GM23338 (cell line): ENCODE measurements at places on chromosomes 11 and 22.
A peak's percentile ranks its signal among the peaks of the same experiment; 100 is the strongest.

DNA sequence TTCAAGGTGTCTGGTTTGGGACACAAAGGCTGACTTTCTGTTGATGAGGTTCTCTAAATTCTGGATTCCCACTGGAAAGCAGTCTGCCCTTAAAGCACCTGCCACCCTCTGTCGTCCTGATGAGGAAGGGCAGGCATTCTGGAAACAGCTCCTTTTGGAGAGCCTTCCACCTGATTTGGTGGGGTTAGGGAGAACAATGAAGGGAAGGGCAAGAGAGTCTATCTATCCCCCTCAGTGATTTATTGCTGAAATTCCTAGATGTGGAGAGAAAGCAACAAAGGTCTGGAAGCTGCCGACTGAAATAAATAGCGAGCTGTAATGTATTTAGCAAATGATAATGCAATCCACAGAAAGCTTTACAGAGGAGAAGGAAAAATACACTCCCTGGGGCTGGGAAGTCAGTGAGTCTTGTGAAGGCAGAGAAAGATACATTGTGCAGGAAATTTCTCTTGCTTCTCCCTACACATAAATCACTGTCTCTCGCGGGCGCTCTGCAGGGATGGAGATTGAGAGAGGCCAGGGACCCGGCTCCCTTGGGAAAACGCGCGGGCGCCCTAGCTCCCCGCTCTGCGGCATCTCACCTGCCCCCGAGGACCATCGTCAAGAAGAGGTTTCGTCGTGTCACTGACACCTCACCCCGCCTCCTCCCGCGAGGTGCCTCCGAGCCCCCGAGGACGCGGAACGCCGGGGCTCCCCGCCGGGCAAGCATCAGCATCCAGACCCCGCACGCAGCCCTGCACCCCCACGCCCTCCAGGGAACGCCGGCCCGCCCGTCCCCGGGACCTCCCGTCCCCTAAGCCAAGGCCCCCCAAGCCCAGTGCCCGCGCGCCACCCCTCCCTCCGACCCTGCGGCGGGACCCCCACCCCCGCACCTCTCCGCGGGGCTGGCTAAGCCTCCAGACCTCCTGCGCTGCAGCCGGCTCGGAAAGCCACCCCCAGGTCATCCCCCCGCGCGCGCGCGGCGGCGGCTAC is 673 bp downstream of the CDON start:
- peak; percentile 87 for DNase-seq

DNA sequence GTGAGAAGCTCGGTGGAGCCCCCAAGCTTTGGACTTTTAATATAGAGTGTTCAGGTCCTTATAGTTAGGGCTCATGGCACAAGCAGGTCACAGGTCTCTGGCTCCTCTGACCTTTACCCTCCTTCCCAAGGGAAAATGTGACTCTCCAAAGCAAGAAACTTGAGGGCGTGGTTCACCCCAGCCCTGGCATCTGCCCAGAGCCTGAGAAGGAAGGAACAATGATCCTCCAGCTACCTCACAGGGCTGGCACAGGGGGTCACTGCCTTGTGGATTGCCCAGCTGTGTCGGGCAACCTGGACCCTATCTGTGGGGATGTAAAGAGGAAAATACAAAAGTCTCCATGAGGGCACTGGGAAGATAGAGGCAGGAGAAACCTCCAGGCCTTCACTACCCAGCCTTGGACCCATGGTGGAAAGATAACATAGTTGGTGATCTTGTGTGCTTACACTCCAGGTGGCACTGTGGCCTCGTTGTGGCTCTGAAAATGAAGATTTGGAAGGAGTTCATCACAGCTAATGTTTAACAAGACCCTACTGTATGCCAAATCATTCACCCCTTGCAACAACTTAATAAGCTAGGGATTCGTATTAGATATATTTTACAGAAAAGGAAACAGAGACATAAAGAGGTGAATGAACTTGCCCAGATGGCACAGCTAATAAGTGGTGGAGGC is 3.8 kb upstream of the ZNF195 start:
- no peak for DNase-seq

DNA sequence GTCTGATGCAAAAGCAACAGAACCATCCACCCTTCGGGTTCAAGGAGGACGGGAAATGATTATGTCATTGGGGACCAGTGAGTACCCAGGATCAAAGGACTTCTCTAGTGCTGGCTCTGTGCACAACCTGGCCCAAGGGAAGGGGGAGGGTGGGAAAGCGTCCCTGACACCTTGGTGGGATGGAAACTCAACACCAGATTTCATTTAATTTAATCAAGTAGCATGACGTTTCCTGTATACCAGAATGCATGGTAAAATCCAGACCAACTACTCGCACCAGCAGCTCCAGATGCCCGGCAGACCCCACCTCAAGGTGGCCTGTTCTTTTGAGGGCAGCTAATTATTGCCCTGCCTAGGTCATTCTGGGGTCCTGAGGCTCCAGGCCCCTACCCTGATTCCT is 385.1 kb downstream of the CADM1 start:
- no peak for DNase-seq

GRCh38 chr22:25083807-25084200 is 115.9 kb upstream of the CRYBB3 start:
- DNase-seq, result no peak

- no peak for DNase-seq
These were observed 22.5 kb downstream of the PARVB start for GRCh38 chr22:44046485-44047141.

- DNase-seq, result no peak
These were observed 24.0 kb downstream of the TPST2 start for GRCh38 chr22:26565889-26566288.

GRCh38 chr22:38267086-38267485 is 5.7 kb downstream of the TMEM184B start:
- DNase-seq, result no peak

DNA sequence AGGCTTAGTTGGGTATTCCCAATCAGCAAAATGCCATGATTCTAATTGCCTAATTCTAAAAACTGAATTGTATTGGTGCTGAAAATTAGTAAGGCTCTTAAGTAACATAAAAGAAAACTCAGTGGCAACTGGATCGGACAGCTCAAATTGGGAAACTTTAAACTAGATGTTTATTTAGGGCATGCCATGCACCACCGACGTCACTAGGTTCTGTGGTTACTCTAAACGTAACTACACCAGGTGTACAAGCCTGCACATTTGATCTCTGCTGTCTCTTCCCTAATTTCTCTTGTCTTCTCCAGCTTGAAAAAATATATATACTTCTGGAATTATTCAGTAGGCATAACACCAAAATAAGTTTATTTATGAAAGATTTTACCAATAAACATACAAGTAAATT is 378.2 kb downstream of the DCDC1 start:
- no peak for DNase-seq

DNA sequence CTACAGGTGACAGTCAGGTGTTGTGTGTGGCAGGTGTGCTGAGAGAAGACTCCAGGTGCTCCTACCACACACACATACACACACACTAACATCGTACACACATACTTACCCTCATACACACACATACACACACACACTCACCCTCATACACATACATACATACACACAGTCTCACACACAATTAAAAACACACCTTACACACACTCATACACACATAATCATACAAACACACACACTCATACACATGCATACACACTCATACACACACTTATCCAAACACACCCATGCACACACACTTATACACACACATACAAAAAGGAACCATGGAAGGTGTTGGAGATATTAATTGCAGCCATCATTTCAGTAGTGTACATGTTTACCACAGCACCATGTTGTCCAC is 4.6 kb downstream of the KRTAP5-3 start:
- no peak for DNase-seq

DNA sequence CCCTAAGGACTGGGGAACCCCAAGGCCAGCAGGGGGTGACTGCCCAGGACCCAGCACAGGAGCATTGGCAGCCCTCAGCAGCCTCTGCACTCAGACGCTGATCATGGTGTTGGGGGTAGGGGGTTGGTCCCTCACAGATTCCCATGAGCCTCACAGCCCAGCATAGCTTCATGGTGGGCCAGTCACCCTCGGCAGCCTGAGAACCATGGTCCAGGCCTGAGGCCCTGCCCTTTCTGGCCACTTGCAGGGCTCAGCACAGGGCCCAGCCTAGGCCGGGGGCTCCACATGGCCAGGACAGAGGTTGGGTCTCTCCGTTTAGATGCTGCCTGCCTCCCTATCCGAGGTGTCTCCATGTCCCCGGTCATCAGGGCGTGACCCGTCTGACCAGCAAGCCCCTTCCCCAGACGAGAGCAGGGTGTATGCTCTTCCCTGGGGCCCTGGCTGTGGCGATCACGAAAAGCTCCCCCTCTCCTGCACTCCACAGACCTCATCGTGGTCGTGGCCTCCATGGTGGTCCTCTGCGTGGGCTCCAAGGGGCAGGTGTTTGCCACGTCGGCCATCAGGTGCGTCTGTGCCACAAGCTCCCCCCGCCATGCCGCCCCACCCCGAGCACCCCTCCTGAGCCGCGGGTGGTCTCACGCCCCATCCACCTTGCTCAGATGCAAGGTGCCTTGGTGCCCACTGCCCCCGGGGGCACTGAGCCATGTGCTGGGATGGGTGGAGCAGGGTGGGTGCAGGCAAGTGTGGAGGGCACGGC is 126.2 kb downstream of the KCNQ1 start:
- DNase-seq, result no peak

- peak; percentile 50 for DNase-seq
These were observed 56.4 kb upstream of the CD44 start for GRCh38 chr11:35082321-35083180.

GRCh38 chr11:44577231-44577830 is 11.9 kb downstream of the CD82 start:
- no peak for DNase-seq

- peak; percentile 50 for DNase-seq
These were observed 1.0 kb downstream of the VWCE start for GRCh38 chr11:61293867-61294716.

GRCh38 chr11:42161886-42162285 is 702.4 kb upstream of the LRRC4C start:
- DNase-seq, result no peak

DNA sequence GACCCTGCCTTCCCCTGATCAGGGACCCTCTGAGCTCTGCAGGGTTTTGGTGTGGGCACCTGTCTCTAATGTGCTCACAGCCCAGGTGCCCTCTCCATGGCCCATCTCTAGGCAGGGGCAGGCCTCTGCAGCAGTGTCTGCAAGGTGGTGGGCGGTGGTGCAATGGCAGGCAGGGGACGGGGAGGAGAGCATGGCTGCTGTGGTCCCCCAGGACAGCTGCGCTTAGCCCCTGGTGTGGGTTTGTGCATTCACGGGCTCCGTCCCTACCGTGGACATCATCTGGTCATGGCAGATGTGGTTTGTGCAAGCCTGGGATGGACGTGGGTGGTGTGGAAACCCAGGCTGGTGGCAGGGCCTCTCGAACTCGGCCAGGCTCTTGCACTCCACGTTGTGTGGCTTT is 443.1 kb downstream of the TBC1D22A start:
- DNase-seq, result no peak

GRCh38 chr11:83285771-83286528 is at the start of gene CCDC90B:
Gene CCDC90B (minus strand): TSS chr11:83286367. CDS start chr11:83285972, 395 bp downstream.
- DNase-seq, result peak; percentile 99

DNA sequence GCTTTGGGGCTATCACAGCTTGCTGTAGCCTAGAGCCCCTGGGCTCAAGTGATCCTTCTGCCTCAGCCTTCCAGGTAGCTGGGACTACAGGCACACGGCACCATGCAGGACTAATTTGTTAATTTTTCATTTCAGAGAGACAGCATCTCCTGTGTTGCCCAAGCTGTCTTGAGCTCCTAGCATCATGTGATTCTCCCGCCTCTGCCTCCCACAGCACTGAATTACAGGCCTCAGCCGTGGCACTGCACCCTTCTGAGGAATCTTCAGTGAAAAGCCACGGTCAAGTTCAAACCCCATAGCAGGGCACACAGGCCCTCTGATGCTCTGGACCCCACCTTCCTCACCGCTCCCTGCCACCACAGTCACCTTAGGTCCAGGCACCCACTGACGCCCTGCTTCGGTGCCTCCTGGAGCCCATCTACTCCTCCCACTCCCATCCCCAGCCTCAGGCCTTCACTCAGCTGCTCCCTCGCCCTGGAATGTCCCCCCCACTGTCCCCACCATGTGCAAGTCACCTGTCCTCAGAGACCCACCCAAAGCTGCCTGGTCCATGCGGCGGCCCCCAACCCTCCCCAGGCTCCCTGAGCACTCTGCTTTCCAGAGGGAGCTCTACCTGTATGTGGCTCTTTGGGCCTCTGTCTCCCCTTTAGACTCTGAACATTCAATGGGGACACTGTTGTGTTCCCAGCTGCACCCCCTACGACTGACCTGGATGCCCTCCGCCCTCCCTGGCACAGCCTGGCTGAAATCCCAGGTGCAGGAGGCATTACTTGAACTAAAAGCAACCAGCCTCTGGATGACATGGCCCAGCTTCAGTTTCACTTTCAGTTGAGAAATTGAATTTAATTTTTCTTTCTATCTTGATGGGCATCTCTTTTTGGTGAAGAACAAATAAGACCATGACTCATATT is 1.6 kb downstream of the APOL2 start:
- no peak for DNase-seq

DNA sequence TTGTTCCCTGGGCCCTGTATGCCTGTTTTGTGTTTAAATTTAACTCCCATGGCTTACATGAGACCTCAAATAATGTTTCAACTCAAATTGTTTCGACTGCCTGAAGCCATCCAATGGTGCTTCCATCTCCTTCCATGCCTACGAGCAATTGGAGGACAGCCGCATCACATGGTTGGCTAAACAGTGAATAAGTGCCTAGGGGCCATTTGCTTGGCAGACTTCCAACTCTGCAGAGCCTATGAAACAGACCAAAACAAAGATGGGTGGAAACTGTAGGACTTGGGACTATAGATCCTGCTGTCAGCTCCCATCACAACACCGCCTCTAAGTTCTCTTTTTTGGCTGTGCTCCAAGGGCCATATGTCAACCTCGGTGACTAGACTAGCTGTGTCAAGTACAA is 84.1 kb downstream of the PARVA start:
- no peak for DNase-seq

GRCh38 chr22:46293577-46294260 is 3.0 kb upstream of the GTSE1 start:
- DNase-seq, result no peak

GRCh38 chr11:12717851-12718291 is 43.6 kb downstream of the TEAD1 start:
- DNase-seq, result no peak

GRCh38 chr11:70270877-70271648 is 573 bp downstream of the PPFIA1 start:
- peak; percentile 84 for DNase-seq

DNA sequence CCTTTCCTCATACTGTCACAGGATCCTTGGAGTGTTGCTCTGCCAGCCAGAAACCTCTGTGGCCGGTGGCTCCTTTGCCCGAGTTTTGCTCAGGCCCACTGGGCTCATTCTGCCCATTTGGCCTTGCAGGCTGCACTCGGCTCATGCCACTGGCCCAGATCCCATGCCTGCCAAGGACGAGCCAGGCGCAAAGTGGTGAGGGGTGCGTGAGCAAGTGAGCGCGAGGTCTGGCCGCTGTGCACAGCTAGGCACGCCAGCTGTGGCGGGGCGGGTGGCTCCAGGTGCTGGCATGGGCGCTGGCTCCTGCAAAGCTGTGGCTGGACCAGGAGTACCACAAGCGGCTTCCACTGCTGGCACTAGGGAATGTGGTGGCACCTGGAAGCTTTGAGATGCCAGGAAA is 2.8 kb upstream of the RNF141 start:
- DNase-seq, result no peak

- DNase-seq, result no peak
These were observed 71.2 kb downstream of the ADM start for GRCh38 chr11:10376061-10376460.

- DNase-seq, result no peak
These were observed 15.9 kb downstream of the MACROD1 start for GRCh38 chr11:64150051-64150450.

GRCh38 chr22:33443683-33444082 is 385.5 kb upstream of the SYN3 start:
- DNase-seq, result no peak

- peak; percentile 90 for DNase-seq
These were observed 36.9 kb upstream of the CLPB start for GRCh38 chr11:72471005-72471898.

GRCh38 chr11:90355200-90355599 is 132.4 kb upstream of the CHORDC1 start:
- DNase-seq, result no peak
